H9 (cell line): ENCODE measurements at places on chromosomes 13 and 19.

DNA sequence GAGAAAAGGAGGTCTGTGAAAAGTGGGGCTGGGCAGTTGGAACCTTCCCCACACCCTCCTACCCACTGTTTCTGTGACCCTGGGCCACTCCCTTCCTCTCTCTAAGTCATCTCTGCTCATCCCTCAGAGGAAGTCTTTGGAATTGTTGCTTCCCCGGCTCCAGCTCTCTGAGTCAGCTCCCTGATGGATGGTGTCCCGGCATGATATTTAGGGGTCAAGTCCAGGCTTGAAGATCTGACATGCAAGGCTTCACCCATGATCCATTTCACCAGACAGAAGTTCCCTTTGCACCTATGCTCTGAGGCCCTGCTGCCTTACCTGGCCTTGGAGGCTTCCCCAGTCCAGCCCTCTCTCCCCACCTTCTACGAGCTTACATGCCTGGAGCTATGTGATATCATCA lies 13.3 kb downstream of the EXOC3L2 start:
- H3K4me3 ChIP-seq = peak overlapping the region; percentile 43; the same call in 1 of the 3 replicates
- H3K36me3 ChIP-seq = no peaks in the 10 kb centered on the region
- H3K4me1 ChIP-seq = no peaks in the 10 kb centered on the region; the same call in 1 of the 2 replicates
- peaks cover 22% of the 10 kb centered on the region for H3K27me3 ChIP-seq
- H3K27ac ChIP-seq = no peak overlapping the region

DNA sequence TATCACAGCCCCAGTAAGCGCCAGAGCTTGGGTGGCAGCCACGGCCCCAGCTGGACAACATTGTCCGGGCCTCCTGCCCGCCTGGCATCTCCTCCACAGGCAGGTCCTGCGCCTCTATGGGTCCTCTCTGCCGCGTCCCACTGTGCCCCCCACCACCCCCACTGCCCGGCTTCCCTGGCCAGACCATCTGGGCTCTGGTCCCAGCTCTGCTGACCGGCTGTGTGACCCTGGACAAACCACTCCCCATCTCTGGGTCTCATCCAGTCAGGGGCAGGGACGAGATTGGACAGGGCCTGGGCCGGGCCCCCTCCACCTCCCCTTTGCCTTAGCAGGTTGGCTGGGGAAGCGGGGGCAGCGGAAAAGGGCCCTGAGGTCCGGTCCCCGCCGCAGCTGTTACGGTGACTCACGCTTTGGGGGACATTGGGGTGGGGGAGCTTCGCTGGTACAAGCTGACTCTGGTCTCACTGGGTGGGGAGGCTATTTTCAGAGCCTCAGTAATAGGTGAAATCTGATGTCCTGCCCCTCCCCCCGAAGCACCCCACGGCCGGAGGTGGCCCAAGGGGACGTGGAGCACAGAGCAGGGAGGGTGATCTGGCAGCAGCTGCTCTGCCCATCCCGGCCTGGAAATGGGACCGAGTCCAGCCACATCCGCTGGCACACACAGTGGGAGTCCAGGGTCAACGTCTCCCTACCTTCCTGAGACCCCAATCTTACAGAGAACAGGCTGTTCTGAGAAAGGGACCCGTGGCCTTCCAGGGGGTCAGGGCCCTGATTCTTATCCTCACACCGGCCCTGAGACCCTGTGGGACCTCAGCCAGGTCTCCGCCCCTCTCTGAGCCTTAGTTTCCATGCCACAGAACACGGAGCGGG lies 9.1 kb downstream of the NFIC start:
- H3K27ac ChIP-seq = no peak overlapping the region
- no peaks in the 10 kb centered on the region for H3K36me3 ChIP-seq
- H3K27me3 ChIP-seq = peaks cover 17% of the 10 kb centered on the region
- H3K4me3 ChIP-seq = no peak overlapping the region

DNA sequence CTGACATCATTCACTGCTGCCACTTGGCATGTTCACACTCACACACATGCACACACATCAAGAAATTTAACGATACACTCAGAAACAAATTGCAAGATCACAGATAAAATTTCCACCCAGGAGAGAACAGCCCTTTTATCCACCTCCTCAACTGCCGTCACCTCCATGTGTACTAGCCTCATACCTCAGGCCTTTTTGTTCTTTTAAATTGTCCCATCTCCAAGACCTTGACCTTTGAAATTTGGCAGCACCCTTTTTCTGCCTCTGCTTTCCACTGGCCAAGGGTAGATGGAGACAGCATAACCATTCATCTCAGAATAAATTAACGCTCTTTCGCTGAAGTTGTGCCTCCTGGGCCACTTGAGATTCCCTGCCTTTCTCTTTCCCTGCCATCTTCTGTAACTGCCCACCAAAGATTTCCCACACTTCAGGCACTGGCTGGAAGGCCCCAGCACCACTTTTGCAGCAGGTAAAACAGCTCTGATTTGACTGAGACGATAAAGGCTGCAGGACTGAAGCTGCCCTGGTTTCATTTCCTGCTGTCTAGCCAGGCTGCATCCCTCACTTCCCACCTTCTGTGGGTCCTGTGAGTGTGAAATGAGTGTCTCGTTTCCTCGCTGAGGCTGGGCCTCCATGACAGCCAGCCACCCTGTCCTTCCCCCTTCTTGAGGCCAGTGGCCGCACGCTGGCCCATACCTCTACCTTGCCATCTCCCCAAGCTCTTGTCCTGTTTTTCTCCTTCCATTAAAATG lies 39.3 kb downstream of the MBNL2 start:
- no peaks in the 10 kb centered on the region for H3K36me3 ChIP-seq
- no peak overlapping the region for H3K4me3 ChIP-seq
- H3K27me3 ChIP-seq = no peaks in the 10 kb centered on the region

DNA sequence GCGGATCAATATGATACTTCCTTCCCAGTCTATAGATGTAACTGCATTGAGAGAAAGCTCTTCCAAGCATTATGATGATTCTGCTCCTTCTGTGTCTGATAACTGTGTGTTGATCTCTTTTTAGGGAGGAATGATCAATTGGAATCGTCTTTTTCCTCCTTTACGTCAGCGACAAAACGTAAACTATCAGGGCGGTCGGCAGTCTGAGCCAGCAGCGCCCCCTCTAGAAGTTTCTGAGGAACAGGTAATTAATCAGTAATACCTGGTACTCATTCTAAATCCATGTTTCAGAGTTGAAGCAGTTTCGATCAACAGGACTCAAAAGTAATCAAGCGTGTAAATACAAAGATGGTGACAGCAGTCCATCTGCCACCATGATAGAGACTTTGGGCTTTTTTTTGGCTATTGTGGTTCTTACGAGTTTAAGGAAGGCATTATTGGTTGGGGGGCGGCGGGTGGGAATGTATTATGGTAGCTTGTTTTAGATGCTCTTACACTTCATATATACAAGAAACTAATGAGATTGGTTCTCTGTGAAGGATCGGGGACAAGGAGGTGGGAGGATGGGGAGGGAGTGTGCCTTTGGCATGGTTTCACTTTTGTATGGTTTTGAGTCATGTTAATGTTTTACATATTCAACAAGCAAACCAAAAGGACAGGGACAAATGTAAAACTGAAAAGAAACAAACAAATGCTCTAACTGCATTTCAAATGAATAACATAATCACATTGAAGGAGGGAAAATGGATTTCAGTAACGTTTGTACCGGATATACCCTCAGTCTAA lies 60.7 kb upstream of the GPR183 start:
- no peak overlapping the region for H3K4me3 ChIP-seq
- H3K27ac ChIP-seq = no peak overlapping the region
- no peak for DNase-seq
- no peaks in the 10 kb centered on the region for H3K4me1 ChIP-seq
- H3K36me3 ChIP-seq = peaks cover 21% of the 10 kb centered on the region
- no peaks in the 10 kb centered on the region for H3K27me3 ChIP-seq

DNA sequence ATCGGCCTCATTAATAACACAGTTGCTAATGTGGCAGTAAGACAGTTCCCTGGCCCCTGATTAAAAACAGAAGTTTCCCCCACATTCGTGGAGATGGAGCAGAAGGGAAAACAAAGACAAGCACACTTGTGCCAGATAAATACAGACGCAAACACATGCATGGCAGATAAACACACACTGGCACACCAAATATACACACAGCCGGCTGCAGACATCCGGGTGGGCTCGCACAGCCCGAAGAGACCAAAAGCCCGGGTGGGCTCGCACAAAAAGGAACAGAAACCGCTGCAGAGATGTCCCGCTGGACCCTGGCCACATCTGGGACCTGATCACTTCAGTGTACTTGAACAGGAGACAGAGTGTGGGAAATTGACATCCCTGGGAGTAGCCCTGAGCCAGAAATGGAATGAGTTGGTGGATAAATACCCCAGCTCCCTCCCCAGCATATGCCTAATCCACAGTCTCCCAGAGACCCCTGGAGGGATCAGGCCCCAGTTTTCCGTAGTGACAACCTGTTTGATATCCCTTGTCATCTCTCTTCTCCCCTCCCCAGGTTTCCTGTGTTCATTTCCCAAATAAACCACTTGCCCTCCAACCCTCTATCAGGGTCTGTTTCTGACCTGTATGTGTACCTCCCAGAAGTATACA lies 36.0 kb upstream of the ADGRE5 start:
- DNase-seq = no peak
- H3K27me3 ChIP-seq = no peaks in the 10 kb centered on the region
- peak overlapping the region; percentile 29; the same call in 1 of the 3 replicates for H3K4me3 ChIP-seq

DNA sequence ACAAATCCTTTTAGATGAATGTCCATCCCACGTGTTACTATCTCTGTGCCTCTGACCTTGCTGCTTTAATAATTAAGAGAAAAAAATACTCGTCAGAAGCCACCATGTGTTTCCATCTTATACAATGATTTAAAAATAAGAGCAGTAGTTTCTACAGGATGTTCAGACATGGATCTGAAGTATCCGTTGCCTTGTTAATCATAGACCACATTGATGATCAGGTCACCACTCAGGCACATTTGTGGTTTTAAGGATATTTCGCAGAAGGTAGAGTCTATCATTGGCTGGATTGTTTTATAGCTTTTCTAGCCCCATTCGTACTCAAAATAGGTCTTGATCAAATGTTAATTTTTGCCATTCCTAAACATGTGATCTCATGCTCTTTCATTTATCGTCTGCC lies 710.0 kb upstream of the ARGLU1 start:
- no peaks in the 10 kb centered on the region for H3K4me1 ChIP-seq
- DNase-seq = no peak
- no peak overlapping the region for H3K4me3 ChIP-seq
- H3K36me3 ChIP-seq = no peaks in the 10 kb centered on the region

- H3K4me3 ChIP-seq = no peak overlapping the region
- H3K27ac ChIP-seq = no peak overlapping the region
- DNase-seq = no peak
These were observed 8.8 kb upstream of the LRCH1 start for GRCh38 chr13:46544208-46544607.

GRCh38 chr13:25069911-25070310 lies 26.0 kb upstream of the PABPC3 start:
- no peaks in the 10 kb centered on the region; the same call in 1 of the 2 replicates for H3K4me1 ChIP-seq
- peaks cover 4% of the 10 kb centered on the region; the same call in 1 of the 2 replicates for H3K36me3 ChIP-seq
- no peak overlapping the region for H3K4me3 ChIP-seq

DNA sequence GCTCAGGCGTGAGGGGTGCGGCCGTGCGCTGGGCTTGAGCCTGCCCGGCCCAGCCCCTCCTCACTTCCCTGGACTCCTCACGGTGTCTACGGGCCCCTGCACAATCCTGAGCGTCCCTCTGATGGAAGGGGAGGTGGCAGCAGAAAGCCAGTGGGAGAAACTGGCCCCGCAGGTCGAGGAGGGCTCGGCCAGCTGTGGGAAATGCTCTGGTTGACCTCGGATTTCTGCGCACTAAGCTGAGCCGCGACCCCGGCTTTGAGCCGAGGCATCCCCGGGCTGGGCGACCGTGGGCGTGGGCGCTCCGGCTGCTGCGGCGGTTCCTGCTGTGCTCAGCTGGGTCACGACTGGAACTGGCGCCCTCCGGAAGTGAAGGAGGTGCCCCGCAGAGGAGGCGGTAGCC lies 70.1 kb downstream of the ZNF208 start:
- no peaks in the 10 kb centered on the region for H3K27me3 ChIP-seq
- no peak overlapping the region for H3K4me3 ChIP-seq
- H3K36me3 ChIP-seq = peaks cover 2% of the 10 kb centered on the region; the same call in 2 of the 3 replicates
- H3K4me1 ChIP-seq = no peaks in the 10 kb centered on the region
- no peak for DNase-seq
